ENCODE measurements at places on chromosomes 7 and 10. TPM values are rescaled to one million over a fixed set of nuclear protein-coding genes. Genes with fewer than 3 reads are reported as not detected.

DNA sequence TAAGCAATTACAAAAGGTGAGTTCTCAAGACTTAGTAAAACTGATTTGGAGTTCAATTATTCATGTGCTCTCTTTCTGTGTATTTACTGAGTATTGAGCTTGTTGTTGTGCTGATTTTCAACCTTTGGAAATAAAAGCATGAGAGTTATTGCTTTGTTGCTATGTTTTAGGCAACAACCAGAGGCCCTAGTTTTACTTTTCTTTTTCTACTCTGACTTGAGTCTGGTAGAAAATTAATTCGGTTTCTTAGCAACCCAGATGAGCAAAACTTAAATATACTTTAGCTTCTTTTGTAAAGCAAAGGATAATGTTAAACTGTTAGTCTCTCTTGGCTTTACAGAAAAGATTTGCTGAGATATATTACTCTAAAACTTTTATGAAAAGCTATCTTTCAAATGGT lies 66.4 kb upstream of the SCIN start:
- no peak for DNase-seq
- H3K4me1 ChIP-seq = no peaks in the 10 kb centered on the region
- no peak overlapping the region for H3K27ac ChIP-seq
- no peak overlapping the region for H3K4me3 ChIP-seq

DNA sequence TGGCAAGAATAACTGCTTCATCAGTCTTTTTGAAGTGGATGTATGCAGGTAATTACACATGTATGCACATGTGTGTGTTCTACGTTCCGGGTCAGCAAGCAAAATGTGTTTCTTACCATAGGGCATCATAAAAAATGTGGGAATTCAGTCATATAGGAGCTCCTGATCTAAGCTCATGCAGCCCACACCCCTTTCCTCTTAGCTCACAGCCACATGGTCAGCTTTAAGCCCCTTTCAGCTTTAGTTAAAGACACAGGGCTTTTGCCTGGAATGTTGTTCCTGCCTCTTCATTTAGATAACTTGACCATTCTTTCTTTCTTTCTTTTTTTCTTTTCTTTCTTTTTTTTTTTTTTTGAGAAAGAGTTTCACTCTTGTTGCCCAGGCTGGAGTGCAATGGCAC lies 258.1 kb downstream of the RPS24 start:
- H3K4me3 ChIP-seq = no peak overlapping the region
- H3K27me3 ChIP-seq = no peaks in the 10 kb centered on the region
- H3K36me3 ChIP-seq = no peaks in the 10 kb centered on the region
- H3K4me1 ChIP-seq = no peaks in the 10 kb centered on the region
- no peak overlapping the region for H3K27ac ChIP-seq

DNA sequence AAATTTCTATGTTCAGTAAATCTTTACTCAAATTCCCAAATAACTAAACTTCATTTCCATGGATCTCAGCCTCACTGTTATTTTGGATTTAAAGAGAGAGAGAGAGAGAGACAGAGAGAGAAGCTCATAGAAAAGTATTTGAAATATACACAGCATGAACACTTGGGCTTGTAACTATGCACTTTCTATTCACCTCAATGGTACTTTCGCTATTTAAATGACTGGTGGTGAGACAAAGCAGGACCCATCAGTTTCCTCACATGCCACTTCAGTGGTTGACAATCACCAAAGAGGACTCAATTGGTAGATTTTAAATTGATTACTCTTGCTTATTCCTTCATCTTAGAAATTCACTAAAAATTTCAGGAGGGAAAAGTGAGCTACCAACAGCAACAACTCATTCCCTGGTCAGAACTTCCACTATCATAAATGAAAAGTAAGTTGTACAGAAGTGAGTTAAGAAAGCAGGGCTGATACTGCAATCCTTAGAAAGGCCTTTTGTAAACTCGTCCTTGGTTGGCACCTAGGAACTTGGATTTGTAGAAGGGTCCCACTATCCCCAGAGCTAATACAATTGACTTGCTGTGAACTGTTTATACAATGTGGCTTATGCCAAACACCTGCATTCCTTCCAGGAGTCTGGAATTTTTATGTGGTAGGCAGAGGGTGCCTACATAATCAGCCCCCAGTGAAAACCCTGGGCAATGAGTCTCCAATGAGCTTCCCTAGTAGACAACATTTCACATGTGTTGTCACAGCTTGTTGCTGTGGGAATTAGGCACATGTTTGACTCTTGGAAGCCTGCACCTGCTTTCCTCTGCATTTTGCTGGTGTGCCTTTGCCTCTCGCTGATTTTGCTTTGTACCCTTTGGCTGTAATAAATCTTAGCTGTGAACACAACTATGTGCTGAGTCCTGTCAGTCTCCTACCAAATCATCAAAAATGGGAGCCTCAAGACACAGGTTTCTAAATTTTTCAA lies 10.8 kb downstream of the ERLIN1 start:
- H3K27me3 ChIP-seq = no peaks in the 10 kb centered on the region
- peaks cover 59% of the 10 kb centered on the region for H3K36me3 ChIP-seq
- H3K4me3 ChIP-seq = peak overlapping the region; percentile 32
- peak overlapping the region; percentile 79 for H3K27ac ChIP-seq

- peaks cover 82% of the 10 kb centered on the region for H3K36me3 ChIP-seq
- H3K27ac ChIP-seq = peak overlapping the region; percentile 97
- peak; percentile 93 for DNase-seq
- H3K27me3 ChIP-seq = no peaks in the 10 kb centered on the region
- peaks cover 73% of the 10 kb centered on the region for H3K4me1 ChIP-seq
Measured at GRCh38 chr10:119502209-119502608, 40.3 kb downstream of the RGS10 start.

DNA sequence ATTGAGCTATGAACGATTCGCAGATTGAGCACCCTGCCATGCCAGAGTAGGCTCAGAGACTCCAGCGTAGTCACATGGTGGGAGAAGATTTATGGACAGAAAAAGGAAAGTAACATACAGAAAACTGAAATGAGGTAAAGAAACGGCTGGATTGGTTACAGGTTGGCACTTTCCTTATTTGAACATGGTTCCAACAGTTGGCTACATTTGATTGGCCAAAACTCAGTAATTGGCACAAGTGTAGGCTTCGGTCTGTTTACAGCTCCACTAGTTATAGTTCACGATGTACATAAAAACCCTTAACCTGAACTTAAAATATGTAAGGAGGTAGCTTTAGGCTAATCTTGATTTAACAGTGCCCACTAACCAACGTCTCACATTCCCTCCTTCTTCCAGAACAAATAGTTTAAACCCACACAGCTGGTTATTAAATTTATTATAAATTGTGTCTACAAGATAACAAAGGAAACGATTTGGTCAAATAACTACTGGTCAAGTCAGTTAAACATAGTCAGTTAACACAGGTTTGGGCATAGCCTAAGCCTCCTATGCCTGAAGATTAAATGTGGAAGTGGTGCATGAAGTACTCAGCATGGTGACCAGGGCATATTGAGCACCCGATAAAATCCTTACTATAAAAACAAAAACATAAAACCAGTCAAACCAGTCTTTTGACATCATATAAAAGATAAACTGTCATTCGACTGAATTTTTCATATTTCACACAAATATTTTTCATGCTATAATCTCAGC lies 17.9 kb upstream of the MTERF1 start:
- no peak for DNase-seq
- no peaks in the 10 kb centered on the region for H3K36me3 ChIP-seq
- H3K27ac ChIP-seq = no peak overlapping the region
- peaks cover 18% of the 10 kb centered on the region for H3K27me3 ChIP-seq
- H3K4me3 ChIP-seq = no peak overlapping the region

Gene UNCX
- not detected for total RNA-seq

GRCh38 chr10:10845185-10845584 lies 172.5 kb upstream of the CELF2 start:
- no peaks in the 10 kb centered on the region for H3K4me1 ChIP-seq
- peaks cover 18% of the 10 kb centered on the region for H3K27me3 ChIP-seq
- H3K36me3 ChIP-seq = no peaks in the 10 kb centered on the region
- H3K4me3 ChIP-seq = no peak overlapping the region
- DNase-seq = no peak

GRCh38 chr7:4132221-4132620 lies 549.9 kb upstream of the FOXK1 start:
- no peak overlapping the region for H3K27ac ChIP-seq
- no peaks in the 10 kb centered on the region for H3K36me3 ChIP-seq
- DNase-seq = no peak

DNA sequence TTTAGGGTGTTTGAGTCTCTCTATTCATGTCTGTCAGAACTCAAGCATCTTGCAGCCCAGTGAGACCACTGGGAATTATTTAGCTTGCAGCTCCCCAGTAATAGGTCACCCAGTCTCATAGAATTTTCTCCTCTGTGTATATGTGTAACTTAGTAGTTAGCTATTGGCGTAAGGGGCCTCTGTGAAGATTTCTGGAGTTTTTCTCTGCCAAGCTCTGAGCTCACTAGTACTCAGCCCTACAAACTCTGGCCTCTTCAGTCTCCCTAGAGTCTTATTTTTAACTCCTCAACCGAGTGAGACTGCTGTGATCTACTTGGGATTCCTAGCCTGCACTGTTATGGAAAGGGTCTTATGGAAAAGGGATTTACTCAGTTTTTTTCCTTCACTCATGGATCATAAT lies 90.2 kb downstream of the PPP1R9A start:
- H3K4me1 ChIP-seq = no peaks in the 10 kb centered on the region
- no peak for DNase-seq
- H3K36me3 ChIP-seq = no peaks in the 10 kb centered on the region
- H3K27me3 ChIP-seq = no peaks in the 10 kb centered on the region
- H3K27ac ChIP-seq = no peak overlapping the region
- no peak overlapping the region for H3K4me3 ChIP-seq

All from activated CD4-positive, alpha-beta T cell treated with anti-CD3 and anti-CD28 coated beads, Interleukin-2, amount 10 ng/mL, durations not matched to agents 24 days and 14 days (primary cell).